ENCODE measurements at places on chromosomes 1 and 21.

GRCh38 chr1:22053861-22054770, 1.6 kb downstream of the CDC42 start:
- DNase-seq: peak; percentile 51

DNA sequence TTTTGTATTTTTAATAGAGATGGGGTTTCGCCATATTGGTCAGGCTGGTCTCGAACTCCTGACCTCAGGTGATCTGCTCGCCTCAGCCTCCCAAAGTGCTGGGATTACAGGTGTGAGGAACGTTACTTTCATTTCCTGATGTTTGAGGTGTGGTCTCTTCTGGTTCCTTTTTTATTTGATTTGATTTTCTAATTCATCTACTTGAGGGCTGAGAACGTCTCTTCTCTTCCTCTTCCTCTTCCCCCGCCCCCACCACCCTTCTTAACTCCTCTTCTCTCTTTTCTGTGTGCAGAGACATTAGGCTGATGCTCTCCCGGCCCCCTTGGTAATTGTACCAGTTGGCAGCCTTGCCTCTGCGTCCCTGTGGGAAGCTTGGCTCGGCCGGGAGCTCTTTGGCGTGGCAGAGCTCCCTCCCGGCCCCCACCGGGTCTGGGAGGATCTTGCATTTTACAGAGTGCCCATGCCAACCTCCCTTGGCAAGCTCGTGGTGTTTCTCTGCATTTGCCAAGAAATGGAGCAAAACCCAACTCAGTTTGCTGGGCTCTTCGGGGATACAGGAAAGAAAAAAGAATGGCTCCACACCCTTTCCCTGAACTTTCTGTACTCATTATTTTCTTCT, 19.9 kb downstream of the CRYAA start:
- DNase-seq: no peak

- DNase-seq: no peak
Observed at GRCh38 chr1:158353303-158354075, at the start of gene CD1E. CD1E (plus strand) TSS chr1:158353894; CDS start chr1:158353989, 95 bp downstream.

- no peak for DNase-seq
Observed at GRCh38 chr1:54774820-54775498, 10.6 kb upstream of the PARS2 start.

- no peak for DNase-seq
Observed at GRCh38 chr1:21814241-21814918, 2.3 kb downstream of the LDLRAD2 start.

- DNase-seq: no peak
Observed at GRCh38 chr21:45439901-45440461, 35.0 kb downstream of the COL18A1 start.

DNA sequence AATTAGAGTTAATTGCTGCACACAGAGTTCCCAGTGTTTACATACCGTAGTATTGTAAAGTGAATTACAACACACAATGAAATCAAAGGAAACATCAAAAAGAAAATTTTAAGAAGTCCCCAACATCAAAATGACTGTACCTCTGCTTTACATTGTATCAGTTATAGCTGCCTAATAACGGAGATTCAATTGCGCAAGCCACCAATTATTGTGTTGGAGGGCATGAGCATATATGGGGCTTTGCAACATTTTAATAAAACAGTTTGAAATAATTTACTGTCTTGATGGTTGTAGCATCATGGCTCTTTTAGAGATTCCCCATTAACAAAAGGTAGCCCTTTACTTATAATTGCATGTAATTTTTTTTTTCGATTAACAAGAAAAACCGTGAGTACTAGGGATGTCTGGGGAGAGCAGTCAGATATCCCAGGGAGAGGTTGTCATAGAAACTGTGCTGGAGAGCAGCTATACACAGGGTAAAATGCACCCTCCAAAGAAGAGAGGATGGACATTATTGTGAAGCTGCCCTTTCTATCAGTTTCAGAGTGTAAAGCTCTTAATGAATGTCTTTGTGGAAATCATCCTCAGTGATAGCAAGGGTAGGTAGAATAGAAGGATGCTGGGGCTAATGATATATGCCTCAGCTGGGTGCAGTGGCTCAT, 55.9 kb upstream of the BTG3 start:
- DNase-seq: no peak

DNA sequence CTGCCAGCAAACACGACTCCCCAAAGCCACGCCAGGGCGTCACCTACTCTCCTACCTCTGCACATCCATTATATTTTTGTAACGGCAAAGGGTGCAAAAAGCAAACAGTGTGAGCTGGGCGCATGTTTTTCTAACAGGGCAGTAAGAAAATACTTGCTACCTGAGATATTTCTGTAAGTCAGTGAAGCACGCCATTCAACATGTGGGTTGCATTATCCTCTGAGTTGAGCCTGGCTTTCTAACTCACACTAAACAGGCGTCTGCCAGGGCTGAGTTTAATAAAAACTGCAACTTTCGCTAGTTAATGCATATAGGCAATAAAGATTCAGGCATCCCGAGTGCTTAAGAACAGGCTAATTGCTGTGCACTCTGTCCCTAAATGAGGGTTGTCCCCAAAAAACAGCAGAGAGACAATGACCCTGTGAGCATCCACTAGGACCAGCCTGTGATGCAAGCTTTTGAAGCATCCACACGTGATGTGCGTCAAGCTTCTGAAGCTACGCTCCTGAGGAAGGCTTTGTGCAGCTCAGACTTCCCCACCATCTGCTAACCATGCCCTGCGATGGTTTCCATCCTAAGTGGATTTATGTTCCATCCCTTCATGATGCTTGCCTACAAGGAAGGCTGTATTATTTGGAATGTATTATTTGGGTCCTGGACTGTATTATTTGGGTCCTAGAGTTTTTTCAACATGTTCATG, 70.0 kb upstream of the SIM2 start:
- no peak for DNase-seq

- no peak for DNase-seq
Observed at GRCh38 chr1:89706700-89707012, 73.7 kb downstream of the LRRC8C start.

- DNase-seq: peak; percentile 62
Observed at GRCh38 chr1:230868736-230869385, 540 bp upstream of the C1orf198 start.

GRCh38 chr21:43812139-43812821, 22.9 kb downstream of the RRP1 start:
- no peak for DNase-seq
